Thoracic aorta (tissue), 2 donors: ENCODE measurements at places on chromosomes 3 and 15. TPM values are rescaled to one million over a fixed set of nuclear protein-coding genes. Genes with fewer than 3 reads are reported as not detected.
A peak's percentile ranks its signal among the peaks of the same experiment; 100 is the strongest.

DNA sequence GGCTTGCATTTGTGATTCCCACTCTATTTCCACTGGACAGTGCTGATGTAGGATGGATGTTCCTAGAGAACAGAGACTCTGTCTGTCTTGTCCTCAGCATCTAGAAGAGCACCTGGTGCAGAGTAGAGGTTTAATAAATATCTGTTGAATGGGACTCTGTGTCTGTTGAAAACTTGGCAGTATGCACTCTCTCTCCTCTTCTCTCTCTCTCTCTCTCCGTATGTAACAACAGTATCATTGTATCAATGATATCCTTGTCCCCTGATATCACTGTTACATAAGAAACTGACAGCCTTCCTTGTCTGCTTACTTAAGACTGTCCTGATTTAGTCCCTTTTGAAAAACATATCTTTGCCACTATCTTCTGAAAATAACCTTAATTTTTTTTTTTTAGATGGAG lies 24.3 kb upstream of the MGLL start:
- no peak overlapping the region for H3K27ac ChIP-seq
- no peaks in the 10 kb centered on the region for H3K36me3 ChIP-seq
- no peaks in the 10 kb centered on the region for H3K4me1 ChIP-seq
- no peak for DNase-seq

GOLGA6B gene
- not detected for total RNA-seq

AP3B2 gene
- total RNA-seq = not detected

TIMP4 gene
- total RNA-seq = 73.9 TPM

DNA sequence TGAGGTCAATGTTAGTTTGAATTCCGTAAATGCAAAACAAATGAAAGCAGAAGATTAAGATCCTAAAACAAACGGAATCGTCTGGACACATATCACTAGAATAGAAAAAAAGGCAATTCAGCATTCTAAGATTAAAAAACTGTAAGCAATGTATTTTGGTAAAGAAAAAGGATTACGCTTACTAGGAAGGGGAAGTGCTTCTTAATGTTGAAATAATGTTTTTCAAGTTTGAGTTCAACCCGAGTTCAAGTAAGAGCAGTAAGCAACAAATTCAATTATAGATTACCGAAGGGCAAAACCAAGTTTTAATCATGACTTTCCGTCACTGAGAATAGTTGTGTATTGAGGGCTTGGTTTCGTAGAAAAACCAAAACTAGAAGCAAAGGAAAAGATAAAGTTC lies 637 bp downstream of the CIP2A start:
- H3K36me3 ChIP-seq = no peaks in the 10 kb centered on the region

DNA sequence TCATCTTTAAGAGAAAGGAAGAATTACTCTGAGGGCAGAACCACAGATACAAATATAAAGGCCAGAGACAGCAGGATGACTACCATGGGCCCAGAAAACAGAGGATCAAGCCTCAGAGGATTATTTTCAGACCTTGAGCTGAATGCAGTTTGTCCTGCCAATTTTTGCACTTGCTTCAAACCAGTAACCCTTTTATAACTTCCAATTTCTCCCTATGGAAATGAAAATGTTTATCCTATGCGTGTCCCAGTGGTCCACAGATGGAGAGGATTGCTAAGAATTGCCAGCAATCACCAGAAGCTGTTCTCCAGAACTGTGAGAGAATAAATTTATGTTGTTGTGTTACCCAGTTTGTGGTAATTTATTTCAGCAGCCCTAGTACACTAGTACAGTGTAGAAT lies 26.4 kb upstream of the MME start:
- H3K4me1 ChIP-seq = no peaks in the 10 kb centered on the region
- H3K27me3 ChIP-seq = no peaks in the 10 kb centered on the region
- no peaks in the 10 kb centered on the region for H3K36me3 ChIP-seq
- H3K27ac ChIP-seq = no peak overlapping the region
- DNase-seq = no peak
- H3K4me3 ChIP-seq = no peak overlapping the region

DNA sequence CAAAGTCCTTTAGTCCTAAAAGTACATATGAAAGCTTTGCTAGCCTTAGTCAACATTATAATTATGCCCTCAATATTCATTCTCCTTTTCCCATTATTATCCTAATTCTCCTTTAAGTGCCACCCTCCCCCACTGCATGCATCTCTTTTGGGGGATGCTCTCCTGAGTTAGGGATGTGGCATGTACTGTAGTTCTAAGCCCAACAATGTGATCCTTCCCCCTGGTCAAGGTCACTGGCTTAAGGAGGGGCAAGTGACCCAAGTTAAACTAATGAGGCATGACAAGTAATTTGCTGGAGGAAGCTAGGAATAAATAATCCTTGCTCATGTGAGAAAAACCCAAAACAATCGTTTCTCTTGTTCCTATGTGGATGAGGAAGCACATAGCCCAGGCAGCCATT lies 343.9 kb upstream of the SUCLG2 start:
- H3K4me1 ChIP-seq = no peaks in the 10 kb centered on the region
- no peaks in the 10 kb centered on the region for H3K36me3 ChIP-seq
- no peak overlapping the region for H3K4me3 ChIP-seq
- H3K27me3 ChIP-seq = no peaks in the 10 kb centered on the region

GRCh38 chr15:60835974-60836373 lies 357.0 kb upstream of the ICE2 start:
- no peaks in the 10 kb centered on the region for H3K27me3 ChIP-seq
- H3K4me1 ChIP-seq = no peaks in the 10 kb centered on the region
- no peak overlapping the region for H3K4me3 ChIP-seq
- H3K27ac ChIP-seq = no peak overlapping the region
- DNase-seq = no peak

- no peak overlapping the region for H3K4me3 ChIP-seq
- no peak for DNase-seq
- H3K27me3 ChIP-seq = no peaks in the 10 kb centered on the region
- H3K27ac ChIP-seq = no peak overlapping the region
- no peaks in the 10 kb centered on the region for H3K36me3 ChIP-seq
Measured at GRCh38 chr3:112888381-112889085, 41.9 kb upstream of the CD200R1L start.

SLC24A5 gene
- total RNA-seq = not detected

UROC1 gene
- total RNA-seq = not detected

DNA sequence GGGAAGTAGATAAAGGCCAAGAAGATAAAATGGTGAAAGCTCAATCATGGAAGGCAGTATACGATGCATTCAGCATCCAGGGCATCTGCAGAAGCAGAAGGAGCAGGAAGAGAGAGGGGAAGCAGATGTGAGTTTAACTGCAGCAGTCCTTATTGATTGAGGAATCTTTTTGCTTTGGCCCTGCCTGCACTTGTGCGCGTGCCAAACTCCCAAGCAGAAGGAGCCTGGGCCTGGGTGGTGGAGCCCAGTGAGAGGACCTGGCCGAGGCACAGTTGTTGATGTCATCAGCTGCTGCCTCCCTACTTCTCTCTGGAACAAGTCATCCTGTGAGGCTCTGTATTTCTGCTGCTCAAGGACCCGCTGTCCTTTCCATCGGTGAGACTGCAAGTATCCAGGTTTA lies 65.5 kb upstream of the ROPN1 start:
- peaks cover 82% of the 10 kb centered on the region for H3K4me1 ChIP-seq
- no peak overlapping the region for H3K4me3 ChIP-seq
- H3K36me3 ChIP-seq = no peaks in the 10 kb centered on the region
- no peak for DNase-seq
- peak overlapping the region; percentile 45 for H3K27ac ChIP-seq

SLC51B gene
- not detected for total RNA-seq

INSYN1 gene
- 10.6 TPM for total RNA-seq

GRCh38 chr15:51405693-51406523 lies 64.5 kb downstream of the GLDN start:
- H3K36me3 ChIP-seq = no peaks in the 10 kb centered on the region
- H3K27ac ChIP-seq = no peak overlapping the region
- no peaks in the 10 kb centered on the region for H3K27me3 ChIP-seq
- no peak overlapping the region for H3K4me3 ChIP-seq

DNA sequence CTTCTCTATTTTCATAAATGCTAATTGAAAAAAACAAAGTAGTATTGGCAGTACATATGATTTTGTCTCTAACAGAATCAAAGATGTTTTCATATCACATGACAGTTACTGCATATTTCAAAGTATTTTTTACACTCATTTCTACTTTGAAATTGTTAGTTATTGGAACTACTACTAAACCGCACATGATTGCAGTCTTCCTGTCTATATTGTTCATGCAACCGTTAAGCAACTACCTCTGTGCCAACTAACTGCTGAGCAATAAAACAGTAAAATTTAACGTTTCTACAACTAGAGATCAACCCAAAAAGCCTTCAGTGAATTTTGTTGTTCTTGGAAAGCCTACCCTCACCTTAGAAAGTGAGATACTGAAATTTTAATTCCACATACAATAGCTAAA lies 64.2 kb downstream of the DMXL2 start:
- no peak for DNase-seq
- H3K4me1 ChIP-seq = no peaks in the 10 kb centered on the region
- H3K36me3 ChIP-seq = no peaks in the 10 kb centered on the region
- H3K4me3 ChIP-seq = no peak overlapping the region

GRCh38 chr15:53074221-53074620 lies 284.1 kb upstream of the ONECUT1 start:
- no peak overlapping the region for H3K27ac ChIP-seq
- H3K36me3 ChIP-seq = no peaks in the 10 kb centered on the region
- no peaks in the 10 kb centered on the region for H3K27me3 ChIP-seq
- no peak for DNase-seq
- no peak overlapping the region for H3K4me3 ChIP-seq
- no peaks in the 10 kb centered on the region for H3K4me1 ChIP-seq

DNA sequence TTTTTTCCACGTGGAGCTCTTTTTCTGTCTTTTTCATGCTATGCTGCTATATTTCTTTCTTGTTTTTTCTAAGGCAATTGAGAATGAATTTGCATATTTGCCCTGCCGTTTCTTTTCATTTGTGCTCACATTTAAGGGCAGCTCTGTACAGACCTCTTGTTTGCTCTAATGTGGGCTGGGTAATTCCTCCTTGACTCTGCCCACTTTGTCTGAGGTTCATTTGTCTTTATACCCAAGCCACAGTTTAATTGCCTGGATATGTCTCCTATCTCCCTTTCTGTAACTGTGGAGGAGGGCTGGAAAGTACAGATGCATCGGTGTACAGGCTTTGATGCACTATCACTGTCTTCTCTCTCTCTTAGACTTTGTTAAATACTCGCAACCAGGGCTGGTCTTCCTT lies 195.9 kb downstream of the EPHB1 start:
- no peaks in the 10 kb centered on the region for H3K4me1 ChIP-seq
- H3K36me3 ChIP-seq = no peaks in the 10 kb centered on the region
- H3K27me3 ChIP-seq = no peaks in the 10 kb centered on the region
- DNase-seq = no peak

ZNF770 gene
- 31.4 TPM for total RNA-seq

MORC1 gene
- not detected for total RNA-seq

GRCh38 chr3:104642827-104643226 lies 723.9 kb upstream of the ALCAM start:
- no peak overlapping the region for H3K27ac ChIP-seq
- H3K27me3 ChIP-seq = no peaks in the 10 kb centered on the region
- H3K4me3 ChIP-seq = no peak overlapping the region
- no peak for DNase-seq

INAFM2 gene
- 63.8 TPM for total RNA-seq

- no peaks in the 10 kb centered on the region for H3K36me3 ChIP-seq
- no peak overlapping the region for H3K4me3 ChIP-seq
- no peaks in the 10 kb centered on the region for H3K27me3 ChIP-seq
- H3K4me1 ChIP-seq = no peaks in the 10 kb centered on the region
- DNase-seq = no peak
- no peak overlapping the region for H3K27ac ChIP-seq
Measured at GRCh38 chr3:18591120-18591519, 166.0 kb upstream of the SATB1 start.

DNA sequence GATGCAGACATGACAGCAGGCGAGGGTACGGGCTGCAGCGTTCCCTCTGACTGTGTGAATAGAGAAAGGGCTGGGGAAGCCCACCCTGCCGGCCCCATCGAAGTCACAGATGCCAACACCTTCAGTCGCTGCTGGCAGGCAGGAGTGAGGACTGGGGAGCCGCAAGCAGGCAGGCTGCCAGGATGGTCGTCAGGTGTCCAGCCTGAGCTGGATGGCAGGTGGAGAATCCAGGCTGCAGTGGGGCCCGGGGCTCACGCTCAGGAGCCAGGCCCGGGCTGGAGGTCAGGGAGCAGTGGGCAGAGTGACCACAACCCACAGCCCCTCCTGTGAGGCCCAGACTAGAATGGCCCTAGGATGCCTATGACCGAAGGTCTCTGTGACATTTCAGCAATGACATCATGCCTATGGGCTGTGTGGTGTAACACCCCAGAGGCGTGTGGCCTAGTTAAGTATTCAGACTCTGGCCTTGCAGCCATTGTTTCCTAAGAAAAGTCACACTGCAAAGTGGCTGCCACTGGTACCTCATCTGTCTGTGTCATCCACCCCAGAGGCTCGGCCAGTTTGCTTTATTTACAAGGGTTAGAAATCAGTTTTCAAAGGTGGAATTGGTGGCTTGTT lies 15.7 kb downstream of the PRR23E start:
- no peak overlapping the region for H3K4me3 ChIP-seq
- H3K4me1 ChIP-seq = no peaks in the 10 kb centered on the region
- no peak overlapping the region for H3K27ac ChIP-seq
- no peak for DNase-seq

GRCh38 chr3:143856252-143856970 lies 8.1 kb upstream of the SLC9A9 start:
- DNase-seq = no peak
- no peak overlapping the region for H3K4me3 ChIP-seq
- H3K27me3 ChIP-seq = no peaks in the 10 kb centered on the region
- no peak overlapping the region for H3K27ac ChIP-seq

- H3K4me1 ChIP-seq = no peaks in the 10 kb centered on the region
- H3K27me3 ChIP-seq = no peaks in the 10 kb centered on the region
- H3K27ac ChIP-seq = no peak overlapping the region
- no peak overlapping the region for H3K4me3 ChIP-seq
- DNase-seq = no peak
- no peaks in the 10 kb centered on the region for H3K36me3 ChIP-seq
Measured at GRCh38 chr3:58858126-58858525, 191.6 kb upstream of the FAM3D start.

DNA sequence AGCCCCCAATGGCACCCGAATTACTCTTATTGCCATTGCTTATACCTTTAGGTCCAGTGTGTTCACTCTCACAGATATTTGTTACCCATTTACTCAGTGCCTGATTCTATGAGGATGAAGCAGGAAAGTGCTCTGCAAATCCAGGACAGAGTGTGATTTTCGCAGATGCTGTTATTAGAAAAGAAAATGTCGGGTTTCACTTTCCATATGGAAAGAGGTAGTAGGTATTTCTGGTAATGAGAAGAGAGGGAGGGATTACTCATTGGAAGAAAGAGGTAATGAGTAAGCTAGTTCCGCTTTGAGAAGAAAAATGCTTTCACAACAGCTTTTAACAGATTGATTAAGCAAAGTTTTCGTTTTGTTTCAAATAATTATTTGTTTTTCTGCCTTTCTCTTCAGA lies 336.3 kb upstream of the CFAP20DC start:
- DNase-seq = no peak
- no peaks in the 10 kb centered on the region for H3K27me3 ChIP-seq
- no peak overlapping the region for H3K27ac ChIP-seq
- no peaks in the 10 kb centered on the region for H3K36me3 ChIP-seq
- no peaks in the 10 kb centered on the region for H3K4me1 ChIP-seq
- H3K4me3 ChIP-seq = peak overlapping the region; percentile 18

ITIH3 gene
- total RNA-seq = 14.2 TPM

IL17RE gene
- 5.7 TPM for total RNA-seq
